Pulmonary artery endothelial cell (primary cell): ENCODE measurements at places on chromosomes 1 and 21. TPM values are rescaled to one million over a fixed set of nuclear protein-coding genes. Genes with fewer than 3 reads are reported as not detected.

LRRN2 gene
- total RNA-seq: not detected in 2 replicates

SPRR1B gene
- not detected in 2 replicates for total RNA-seq

CLCA1 gene
- not detected in 2 replicates for total RNA-seq

VWA1 gene
- total RNA-seq: 1.6 and 1.7 TPM in 2 replicates

PCP4L1 gene
- not detected in 2 replicates for total RNA-seq

NKAIN1 gene
- total RNA-seq: 0.32 TPM in 1 of 2 replicates, not detected in the other

NMNAT2 gene
- 0.14 and 0.20 TPM in 2 replicates for total RNA-seq

TSPAN1 gene
- 0.21 and 0.59 TPM in 2 replicates for total RNA-seq

LCE2B gene
- total RNA-seq: not detected in 2 replicates

MPL gene
- not detected in 2 replicates for total RNA-seq

IFI16 gene
- total RNA-seq: 117 and 121 TPM in 2 replicates

TIE1 gene
- total RNA-seq: 615 and 699 TPM in 2 replicates

AZIN2 gene
- 0.74 and 0.99 TPM in 2 replicates for total RNA-seq

TMEM234 gene
- 12.8 and 14.2 TPM in 2 replicates for total RNA-seq

FAM151A gene
- not detected in 2 replicates for total RNA-seq

RHD gene
- not detected in 2 replicates for total RNA-seq

SH2D2A gene
- 0.20 and 0.28 TPM in 2 replicates for total RNA-seq

RAB7B gene
- total RNA-seq: 0.25 and 0.59 TPM in 2 replicates

OR2T1 gene
- not detected in 2 replicates for total RNA-seq

MSH4 gene
- total RNA-seq: 0.13 and 0.35 TPM in 2 replicates

MUL1 gene
- total RNA-seq: 32.9 and 36.0 TPM in 2 replicates

LEFTY1 gene
- total RNA-seq: not detected in 2 replicates

PRR9 gene
- not detected in 2 replicates for total RNA-seq

RGS7 gene
- total RNA-seq: 0.21 and 0.40 TPM in 2 replicates

SDC3 gene
- total RNA-seq: 7.0 and 12.0 TPM in 2 replicates

GUCA2B gene
- not detected in 2 replicates for total RNA-seq

RXFP4 gene
- 0.14 TPM in 1 of 2 replicates, not detected in the other for total RNA-seq

TRIM58 gene
- total RNA-seq: 0.11 and 0.66 TPM in 2 replicates

PLA2G5 gene
- 0.07 and 0.18 TPM in 2 replicates for total RNA-seq

CFHR5 gene
- total RNA-seq: not detected in 2 replicates

EXTL2 gene
- total RNA-seq: 27.8 and 27.9 TPM in 2 replicates

DYNLT5 gene
- total RNA-seq: 0.92 and 1.1 TPM in 2 replicates

TTC34 gene
- 0.07 TPM in 2 replicates for total RNA-seq

OXCT2 gene
- total RNA-seq: 1.4 and 8.6 TPM in 2 replicates

ATP1A4 gene
- not detected in 2 replicates for total RNA-seq

PLA2G2F gene
- total RNA-seq: not detected in 2 replicates

ASH1L gene
- 14.4 and 19.2 TPM in 2 replicates for total RNA-seq

RGS8 gene
- total RNA-seq: not detected in 2 replicates

CXADR gene
- total RNA-seq: 4.4 and 7.6 TPM in 2 replicates

CCDC27 gene
- total RNA-seq: not detected in 2 replicates
